ENCODE measurements at places on chromosomes 4 and X. TPM values are rescaled to one million over a fixed set of nuclear protein-coding genes. Genes with fewer than 3 reads are reported as not detected.

Gene MAGEA1
- not detected for polyA plus RNA-seq

Gene NIPAL1
- 1.0 TPM for polyA plus RNA-seq

Gene FABP2
- not detected for polyA plus RNA-seq

Gene CENPVL1
- not detected for polyA plus RNA-seq

Gene SPIN2A
- polyA plus RNA-seq = 1.2 TPM

Gene CRMP1
- polyA plus RNA-seq = 0.02 TPM

Gene PPP4R3C
- polyA plus RNA-seq = not detected

Gene TMPRSS11D
- polyA plus RNA-seq = not detected

Gene ADH7
- polyA plus RNA-seq = not detected

Gene CYLC1
- polyA plus RNA-seq = not detected

Gene RRH
- 0.05 TPM for polyA plus RNA-seq

Gene GAB3
- polyA plus RNA-seq = 0.82 TPM

Gene INTS12
- polyA plus RNA-seq = 32.6 TPM

Gene SOD3
- polyA plus RNA-seq = 14.9 TPM

Gene BMX
- not detected for polyA plus RNA-seq

Gene AMBN
- polyA plus RNA-seq = not detected

Gene MAGED2
- 280 TPM for polyA plus RNA-seq

Gene PYURF
- polyA plus RNA-seq = 34.9 TPM

Gene PGM2
- 17.0 TPM for polyA plus RNA-seq

Gene TLR2
- 0.05 TPM for polyA plus RNA-seq

Gene CT83
- not detected for polyA plus RNA-seq

Gene ZNF718
- 2.4 TPM for polyA plus RNA-seq

Gene YTHDC1
- 21.6 TPM for polyA plus RNA-seq

Gene GUCY1B1
- polyA plus RNA-seq = 2.2 TPM

Gene ITIH6
- polyA plus RNA-seq = not detected

Gene DSPP
- polyA plus RNA-seq = not detected

Gene ALPK1
- 11.8 TPM for polyA plus RNA-seq

Gene MAP9
- 7.4 TPM for polyA plus RNA-seq

Gene DKC1
- polyA plus RNA-seq = 31.5 TPM

Gene YY2
- polyA plus RNA-seq = 0.83 TPM

Gene SMR3B
- not detected for polyA plus RNA-seq

Gene FAM149A
- polyA plus RNA-seq = not detected

Gene BEND2
- not detected for polyA plus RNA-seq

Gene XAGE1A
- not detected for polyA plus RNA-seq

Gene TMEM255A
- 0.10 TPM for polyA plus RNA-seq

Gene DNASE1L1
- polyA plus RNA-seq = 50.3 TPM

Gene FAT1
- polyA plus RNA-seq = 489 TPM

All from BJ (cell line).